Vein endothelial cell (primary cell): ENCODE measurements at places on chromosomes 7 and 10. TPM values are rescaled to one million over a fixed set of nuclear protein-coding genes. Genes with fewer than 3 reads are reported as not detected.

The CYP3A5 gene
- total RNA-seq, result not detected in 2 replicates

The ELFN1 gene
- total RNA-seq, result 0.65 and 1.1 TPM in 2 replicates

The NEUROG3 gene
- not detected in 2 replicates for total RNA-seq

The UCMA gene
- total RNA-seq, result not detected in 2 replicates

The TFEC gene
- total RNA-seq, result 22.2 and 38.5 TPM in 2 replicates

The EBLN1 gene
- total RNA-seq, result not detected in 2 replicates

The CFTR gene
- not detected in 2 replicates for total RNA-seq

The CDH23 gene
- total RNA-seq, result under 0.01 TPM in 1 of 2 replicates, not detected in the other

The PON3 gene
- 0.19 and 0.65 TPM in 2 replicates for total RNA-seq
